ENCODE measurements at places on chromosomes 12 and 14.

DNA sequence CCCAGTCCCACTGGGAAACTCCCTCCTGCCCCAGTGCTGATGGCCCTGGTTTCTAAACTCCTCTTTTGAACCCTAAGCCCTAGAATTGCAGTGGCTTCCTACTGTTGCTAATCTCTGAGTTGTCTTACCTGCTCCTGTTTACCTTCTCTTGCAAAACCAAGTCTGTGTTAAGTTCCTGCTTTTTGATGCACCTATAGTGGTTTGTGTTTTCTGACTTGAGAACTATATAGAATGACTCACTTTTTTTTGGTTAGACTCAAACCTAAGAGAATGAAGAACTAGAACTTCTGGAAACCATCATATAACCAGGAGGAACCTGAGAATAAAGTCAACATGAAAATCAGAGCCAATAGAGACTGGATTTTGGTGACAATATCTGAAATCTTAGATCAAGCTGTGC is 5.5 kb upstream of the GAS2L3 start:
- DNase-seq = no peak

GRCh38 chr12:106098691-106099200 is 40.0 kb downstream of the NUAK1 start:
- DNase-seq = no peak

DNA sequence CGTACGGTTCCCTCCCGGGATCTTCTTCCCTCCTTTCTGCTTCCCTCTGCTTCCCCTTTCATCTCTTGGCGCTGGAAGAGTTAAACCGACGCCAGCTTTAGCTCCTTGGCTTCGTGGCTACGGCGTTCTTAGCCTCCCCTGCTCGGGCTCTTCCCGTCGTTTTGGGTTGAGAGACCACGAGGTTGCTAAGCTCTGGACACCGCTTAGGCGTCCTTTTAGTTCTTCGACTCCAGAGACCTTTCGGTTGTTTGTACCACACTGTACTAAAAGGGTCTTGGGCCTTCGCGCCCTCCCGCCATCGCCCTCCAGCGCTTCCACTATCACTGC is 545 bp downstream of the CPSF2 start:
- peak; percentile 33 for DNase-seq

- DNase-seq = no peak
Measured at GRCh38 chr12:66500841-66501240, 178.0 kb downstream of the GRIP1 start.

GRCh38 chr12:6839482-6840201 is 1.1 kb upstream of the GNB3 start:
- no peak for DNase-seq

DNA sequence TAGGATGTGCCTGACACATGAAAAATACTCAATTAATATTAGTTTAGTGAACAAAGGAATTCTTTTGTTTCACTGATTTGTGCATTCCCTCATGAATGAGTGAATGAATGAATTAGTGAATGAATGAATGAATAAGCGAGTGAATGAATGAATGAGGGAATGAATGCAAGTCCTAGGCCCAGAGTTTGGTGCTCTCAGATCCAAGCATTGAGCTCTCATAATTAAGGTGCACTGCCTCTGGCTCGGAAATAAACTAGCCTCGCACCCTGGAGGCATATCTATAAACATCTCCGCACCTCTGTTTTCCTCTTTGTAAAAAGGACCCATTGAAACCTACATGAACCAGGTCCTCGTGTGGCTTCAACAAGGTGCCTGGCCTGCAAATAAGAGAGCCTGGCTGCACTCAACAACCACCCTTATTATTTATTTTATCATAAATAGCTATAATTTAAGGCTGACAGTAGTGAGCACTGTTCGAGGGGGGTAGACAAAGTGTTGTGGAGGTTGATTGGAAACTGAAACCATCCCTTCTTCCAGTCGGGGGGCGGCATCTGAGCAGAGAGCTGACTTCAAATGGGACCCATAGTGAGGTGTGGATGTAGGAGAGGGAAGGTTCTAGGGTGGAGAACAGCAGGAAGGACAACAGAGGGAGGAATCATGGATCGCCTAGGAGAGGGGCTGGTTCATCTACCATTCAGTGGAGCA is 316.8 kb downstream of the BCL11B start:
- DNase-seq = no peak

GRCh38 chr14:105417690-105418121 is 1.9 kb upstream of the MTA1 start:
- DNase-seq = no peak

DNA sequence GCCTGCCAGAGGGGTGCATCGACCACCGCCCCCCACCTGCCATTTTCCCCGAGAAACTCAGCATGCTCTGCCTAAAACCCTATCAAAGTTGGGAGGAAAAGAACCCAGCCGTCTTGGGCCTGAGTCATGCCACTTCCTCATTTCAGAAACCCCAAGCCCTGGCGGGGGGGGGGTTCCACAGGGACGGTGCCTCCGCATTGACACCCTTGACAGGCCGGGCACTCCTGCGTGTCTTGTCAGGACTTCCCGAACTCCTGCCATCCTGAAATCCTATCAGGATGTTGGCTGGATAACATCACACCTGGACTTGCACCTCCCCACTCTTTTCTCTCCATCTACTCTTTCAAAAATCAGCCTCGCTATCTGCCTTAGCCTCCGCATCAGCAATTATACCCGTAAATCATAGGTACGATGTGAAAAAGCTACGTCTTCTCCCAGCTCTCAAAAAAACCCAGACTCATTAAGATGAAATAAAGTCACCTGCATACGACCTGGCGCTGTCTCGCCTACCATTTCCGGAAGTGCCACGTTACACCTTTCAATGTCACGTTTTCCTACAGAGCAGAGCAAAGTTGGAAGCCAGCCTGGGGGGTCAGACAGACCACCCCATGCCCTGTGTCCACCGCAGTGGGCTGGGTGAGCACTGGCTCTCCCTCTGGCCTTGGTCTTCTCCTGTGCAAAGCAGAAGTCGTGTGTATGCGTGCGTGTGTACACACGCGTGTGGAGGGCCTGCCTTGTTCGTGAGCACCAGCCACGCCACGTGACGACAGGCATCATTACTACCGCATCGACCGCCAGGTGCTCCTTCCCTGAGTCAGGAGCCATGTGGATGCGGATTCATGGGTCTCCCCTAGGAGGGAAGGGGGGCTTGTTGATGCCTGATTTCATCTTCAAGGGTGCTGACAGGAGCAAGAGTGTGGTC is 96.7 kb downstream of the RFLNA start:
- no peak for DNase-seq

- no peak for DNase-seq
Measured at GRCh38 chr12:113207613-113208040, 13.6 kb upstream of the TPCN1 start.

GRCh38 chr14:98748966-98749365 is 523.0 kb downstream of the BCL11B start:
- no peak for DNase-seq

GRCh38 chr14:105999361-106000028 is 473.1 kb downstream of the TMEM121 start:
- peak; percentile 94 for DNase-seq

DNA sequence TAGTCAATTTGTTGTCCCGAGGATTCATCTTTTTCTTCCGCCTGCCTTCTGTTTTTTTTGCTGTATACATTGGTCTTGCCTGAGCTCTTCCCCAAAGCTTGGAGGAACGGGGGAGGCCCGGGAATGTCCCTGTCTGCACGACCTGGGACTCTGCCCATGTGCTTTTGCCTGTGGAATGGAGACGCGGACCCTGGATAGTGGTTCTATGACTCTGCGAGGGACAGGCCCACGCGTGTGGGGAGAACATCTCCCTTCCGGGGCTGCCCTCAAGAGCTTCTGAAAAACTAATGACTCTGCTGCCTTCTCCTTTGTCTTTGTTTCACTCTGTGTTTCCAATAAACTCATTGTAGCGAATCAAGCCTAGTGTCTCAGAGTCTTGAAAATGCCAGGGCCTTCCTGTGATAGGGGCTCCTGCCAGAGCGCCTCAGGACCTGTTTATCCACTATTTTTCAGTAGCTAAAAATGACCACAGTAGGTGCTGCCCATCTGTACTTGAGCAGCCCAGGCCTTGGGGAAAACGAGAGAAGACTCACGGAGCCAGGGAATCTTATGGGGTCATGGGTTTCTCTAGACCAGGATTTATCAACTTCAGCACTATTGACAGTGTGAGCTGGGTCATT is 12.3 kb downstream of the KRT83 start:
- no peak for DNase-seq

DNA sequence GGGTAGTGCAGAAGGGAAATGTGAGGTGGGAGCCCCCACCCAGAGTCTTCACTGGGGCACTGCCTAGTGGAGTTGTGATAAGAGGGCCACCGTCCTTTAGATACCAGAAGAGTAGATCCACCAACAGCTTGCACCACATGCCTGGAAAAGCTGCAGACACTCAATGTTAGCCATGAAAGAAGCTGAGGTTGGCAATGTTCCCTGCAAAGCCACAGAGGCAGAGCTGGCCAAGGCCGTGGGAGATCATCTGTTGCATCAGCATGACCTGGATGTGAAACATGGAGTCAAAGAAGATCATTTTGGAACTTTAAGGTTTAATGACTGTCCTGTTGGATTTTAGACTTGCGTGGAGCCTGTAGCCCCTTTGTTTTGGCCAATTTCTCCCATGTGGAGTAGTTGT is 468.4 kb upstream of the FOXG1 start:
- no peak for DNase-seq

DNA sequence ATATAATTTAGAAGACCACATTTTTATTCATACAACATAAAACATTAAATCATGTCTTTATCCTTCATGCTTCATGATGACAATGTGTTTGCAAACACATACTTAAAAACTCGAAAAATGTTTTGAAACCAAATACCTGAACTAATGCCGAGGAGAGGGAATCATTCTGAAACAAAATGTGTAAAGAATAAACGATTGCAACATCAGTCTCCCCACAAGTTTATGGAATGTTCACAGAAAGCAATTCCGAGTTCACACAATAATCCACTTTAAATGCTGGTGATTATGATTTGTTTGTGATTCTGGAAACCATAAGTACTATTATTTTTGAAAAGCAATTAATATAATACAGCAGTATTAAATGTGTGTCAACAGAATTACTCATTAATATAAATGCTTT is 84.5 kb upstream of the PDZRN4 start:
- no peak for DNase-seq

- no peak for DNase-seq
Measured at GRCh38 chr12:31867292-31867691, 91.9 kb upstream of the RESF1 start.

GRCh38 chr12:25938581-25938980 is 19.9 kb upstream of the RASSF8 start:
- DNase-seq = no peak

DNA sequence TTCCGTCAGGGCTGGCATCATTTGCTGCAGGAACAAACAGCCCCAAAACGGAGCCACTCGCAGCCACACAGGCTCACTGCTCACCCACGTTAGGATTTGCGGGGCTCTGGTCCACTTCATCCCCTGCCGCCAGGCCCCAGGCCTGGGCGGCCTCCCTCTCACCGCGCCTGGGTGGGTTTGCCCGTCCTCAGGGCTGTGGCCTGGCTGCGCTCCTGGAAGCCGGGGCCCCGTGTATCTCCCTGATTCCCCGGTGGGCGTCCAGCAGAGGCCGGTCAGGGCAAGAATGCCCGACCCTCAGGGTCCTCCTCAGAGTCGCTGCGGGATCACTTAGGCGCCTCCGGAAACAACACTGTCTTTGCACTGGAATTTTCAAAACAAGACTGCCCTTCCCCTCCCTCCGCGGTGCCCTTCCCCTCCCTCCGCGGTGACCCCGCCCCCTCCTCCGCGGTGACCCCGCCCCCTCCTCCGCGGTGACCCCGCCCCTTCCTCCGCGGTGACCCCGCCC is 15.7 kb upstream of the FBRSL1 start:
- DNase-seq = no peak

- no peak for DNase-seq
Measured at GRCh38 chr12:48767521-48767920, 21.4 kb downstream of the ADCY6 start.

DNA sequence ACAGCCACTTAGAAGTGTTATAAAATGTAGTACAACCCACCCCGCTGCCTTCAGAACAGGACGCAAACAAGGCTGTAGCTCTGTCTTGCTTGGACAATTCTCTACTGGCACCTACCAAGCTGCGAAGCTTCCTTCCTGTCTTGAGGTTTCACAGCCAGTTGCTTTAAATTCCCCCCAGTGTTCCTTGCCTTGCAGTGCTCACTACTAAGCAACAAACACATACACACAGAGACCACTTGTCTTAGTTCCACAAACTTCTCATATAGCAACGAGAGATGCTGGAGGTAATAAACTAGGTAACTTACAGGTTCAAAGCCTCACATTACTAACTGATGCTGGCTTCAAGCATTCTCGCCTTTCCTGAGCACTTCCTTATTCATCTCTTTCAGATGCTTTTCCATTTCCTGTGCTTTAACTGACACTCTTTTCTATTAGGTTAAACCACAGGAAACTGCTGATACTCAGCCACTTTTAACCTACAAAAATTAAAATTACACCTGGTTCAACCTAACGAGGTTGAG is 91.5 kb upstream of the PTGDR start:
- no peak for DNase-seq

GRCh38 chr14:63345826-63346225 is 27.1 kb upstream of the GPHB5 start:
- no peak for DNase-seq

DNA sequence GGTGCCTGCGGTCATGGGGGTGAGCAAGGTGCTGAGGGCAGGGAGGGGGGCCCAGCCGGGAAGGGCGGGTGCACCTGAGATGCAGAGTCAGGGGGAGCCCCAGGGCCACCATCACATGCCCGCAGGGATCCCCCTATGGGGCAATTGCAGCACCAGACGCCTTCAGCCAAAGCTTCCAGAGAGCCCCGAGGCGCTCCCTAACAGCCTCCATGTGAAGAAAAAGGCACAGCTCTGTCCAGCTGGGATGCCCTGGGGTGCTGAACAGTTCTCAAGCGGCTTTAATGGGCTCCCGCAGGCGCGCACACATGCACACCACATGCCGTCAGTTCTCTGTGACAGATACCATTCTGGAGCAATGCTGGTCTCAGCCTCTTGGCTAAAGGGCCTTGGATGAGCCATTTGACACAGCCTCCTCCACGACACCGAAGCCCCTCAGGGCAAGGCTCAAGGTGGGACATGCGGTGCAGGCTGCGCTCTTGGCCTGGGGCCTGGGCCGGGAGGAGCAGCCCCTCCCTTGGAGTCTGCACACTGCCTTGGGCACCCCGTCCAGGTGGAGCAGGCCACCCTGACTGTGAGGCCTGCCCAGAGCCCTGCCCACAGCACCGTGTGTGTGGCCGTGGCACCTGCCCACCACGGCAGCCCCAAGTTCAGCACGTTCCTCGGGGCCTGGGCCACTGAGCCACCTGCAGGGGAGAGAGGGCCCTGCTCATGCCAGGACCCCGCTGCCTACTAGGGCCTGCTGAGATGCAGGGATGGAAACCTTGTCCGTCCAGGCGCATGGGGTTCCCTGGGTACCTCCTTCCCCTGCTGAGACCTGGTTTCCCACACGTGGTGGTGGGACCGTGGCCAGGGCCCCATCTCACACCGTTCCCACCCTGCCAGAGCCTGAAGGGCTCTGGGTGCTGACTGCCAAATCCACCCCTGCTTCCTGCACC is 7.7 kb downstream of the XRCC3 start:
- no peak for DNase-seq

GRCh38 chr12:89305373-89305772 is 46.9 kb downstream of the DUSP6 start:
- DNase-seq = no peak

GRCh38 chr14:70281939-70282338 is 77.5 kb downstream of the COX16 start:
- DNase-seq = peak; percentile 10
